ENCODE measurements at places on chromosomes 6 and 20.
A peak's percentile ranks its signal among the peaks of the same experiment; 100 is the strongest.

GRCh38 chr6:108395297-108395696 is 100.4 kb downstream of the AFG1L start:
- DNase-seq = no peak

DNA sequence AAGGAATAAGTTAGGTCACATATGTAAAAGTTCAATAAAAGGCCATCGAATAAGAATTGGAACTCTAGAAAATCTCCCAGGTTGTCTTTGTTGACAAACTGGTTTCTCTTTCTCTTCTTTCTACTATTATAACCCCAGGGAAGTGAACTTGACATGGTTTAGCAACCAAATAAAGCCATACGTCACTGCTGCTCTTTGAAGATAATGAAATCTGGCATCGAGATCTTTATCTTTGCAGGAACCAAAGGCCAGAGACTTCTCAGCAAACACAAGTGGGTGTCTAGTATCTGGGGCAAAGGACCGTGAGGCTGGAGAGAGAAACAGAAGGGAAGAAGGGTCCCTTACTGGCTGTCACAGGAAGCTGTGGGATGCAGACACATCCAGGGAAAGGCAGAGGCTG is 286.7 kb upstream of the CDYL start:
- DNase-seq = no peak

DNA sequence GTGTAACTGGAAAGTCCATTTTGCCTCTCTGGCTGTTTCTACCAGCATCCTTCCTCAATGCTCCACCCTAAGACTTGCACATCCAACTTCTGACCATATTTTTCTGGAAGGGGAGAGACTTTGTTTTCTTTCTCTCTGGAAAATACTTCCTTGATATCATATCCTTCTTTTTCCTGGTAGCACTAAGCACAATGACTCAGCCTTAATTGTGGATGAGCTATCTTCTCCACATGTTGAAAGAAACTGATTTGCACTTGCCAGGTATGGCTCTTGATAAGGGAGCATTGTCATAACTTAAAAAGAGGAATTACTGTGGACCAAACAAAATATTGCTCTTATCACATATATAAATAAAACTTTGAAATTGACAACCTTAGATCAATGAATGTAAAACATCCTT is 30.1 kb upstream of the IBTK start:
- no peak for DNase-seq

GRCh38 chr6:55812509-55812908 is 62.9 kb downstream of the BMP5 start:
- DNase-seq = no peak

DNA sequence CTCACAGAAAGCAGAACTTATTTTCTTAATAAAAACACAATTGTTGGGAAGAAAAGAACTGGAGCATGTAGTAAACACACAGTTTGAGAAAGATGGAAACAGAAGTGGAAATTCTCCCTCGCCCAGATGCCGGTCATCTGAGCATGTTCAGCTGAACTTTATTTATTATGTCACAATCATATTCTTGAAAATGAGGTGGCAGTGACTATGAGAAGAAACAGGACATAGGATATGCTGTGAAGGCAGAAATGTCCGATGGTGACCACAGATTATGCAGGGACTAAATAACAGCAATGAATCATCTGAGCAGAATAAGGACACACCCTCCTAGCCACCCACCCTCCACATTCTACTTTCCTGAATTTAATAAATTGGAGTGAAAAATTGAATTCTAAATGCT is 425.3 kb upstream of the NOX3 start:
- no peak for DNase-seq

- DNase-seq = peak; percentile 4
Observed at GRCh38 chr6:45500924-45501816, 123.4 kb upstream of the SUPT3H start.

Measured in erythroblast (primary cell).